Stimulated activated CD4-positive, alpha-beta T cell treated with anti-CD3 and anti-CD28 coated beads, TNF-alpha, amount 100 ng/mL, for 1 hour (primary cell): ENCODE measurements at places on chromosomes 1 and 21.

- DNase-seq, result no peak
Observed at GRCh38 chr21:28674763-28675162, 317.9 kb downstream of the LTN1 start.

- DNase-seq, result no peak
Observed at GRCh38 chr1:230375147-230375546, 51.0 kb downstream of the PGBD5 start.

DNA sequence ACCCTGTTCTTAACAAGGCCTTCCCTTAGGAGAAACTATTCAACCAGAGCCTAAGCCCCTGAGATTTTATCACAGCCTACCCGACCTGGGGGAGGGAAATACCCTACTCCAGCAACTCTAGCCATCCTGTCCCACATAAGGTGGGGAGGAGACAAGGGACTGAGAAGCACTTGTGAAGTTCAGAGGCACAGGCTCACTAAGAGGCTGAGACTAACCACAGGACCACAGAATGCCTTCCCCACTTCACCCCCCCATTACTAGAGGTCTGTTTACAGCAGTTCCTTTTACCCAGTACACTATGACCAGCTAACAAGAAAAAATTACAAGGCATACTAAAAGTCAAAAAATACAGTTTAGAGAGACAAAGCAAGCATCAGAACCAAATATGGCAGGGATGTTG is 86.8 kb downstream of the TEX35 start:
- DNase-seq, result no peak

GRCh38 chr1:6497215-6497866 is 5.9 kb upstream of the PLEKHG5 start:
- DNase-seq, result no peak

- DNase-seq, result no peak
Observed at GRCh38 chr1:231053493-231054162, 13.6 kb upstream of the FAM89A start.

- DNase-seq, result no peak
Observed at GRCh38 chr21:9758141-9758540, 763.2 kb upstream of the TPTE start.

DNA sequence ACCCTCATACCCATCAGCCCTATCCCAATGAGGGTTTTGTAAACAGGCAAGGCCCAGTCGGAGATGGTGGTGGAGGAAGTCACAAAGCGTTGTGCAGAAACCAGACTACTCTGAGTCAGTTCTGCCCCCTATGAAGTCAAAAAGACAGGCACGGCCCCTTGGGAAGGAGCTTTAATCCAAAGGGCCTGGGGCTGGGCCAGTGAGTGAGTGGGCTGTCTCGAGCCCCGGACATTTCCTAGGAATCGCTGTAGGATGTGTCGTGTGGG is 442 bp upstream of the AHCYL1 start:
- no peak for DNase-seq

- DNase-seq, result no peak
Observed at GRCh38 chr1:165507570-165507969, 36.2 kb upstream of the LRRC52 start.

DNA sequence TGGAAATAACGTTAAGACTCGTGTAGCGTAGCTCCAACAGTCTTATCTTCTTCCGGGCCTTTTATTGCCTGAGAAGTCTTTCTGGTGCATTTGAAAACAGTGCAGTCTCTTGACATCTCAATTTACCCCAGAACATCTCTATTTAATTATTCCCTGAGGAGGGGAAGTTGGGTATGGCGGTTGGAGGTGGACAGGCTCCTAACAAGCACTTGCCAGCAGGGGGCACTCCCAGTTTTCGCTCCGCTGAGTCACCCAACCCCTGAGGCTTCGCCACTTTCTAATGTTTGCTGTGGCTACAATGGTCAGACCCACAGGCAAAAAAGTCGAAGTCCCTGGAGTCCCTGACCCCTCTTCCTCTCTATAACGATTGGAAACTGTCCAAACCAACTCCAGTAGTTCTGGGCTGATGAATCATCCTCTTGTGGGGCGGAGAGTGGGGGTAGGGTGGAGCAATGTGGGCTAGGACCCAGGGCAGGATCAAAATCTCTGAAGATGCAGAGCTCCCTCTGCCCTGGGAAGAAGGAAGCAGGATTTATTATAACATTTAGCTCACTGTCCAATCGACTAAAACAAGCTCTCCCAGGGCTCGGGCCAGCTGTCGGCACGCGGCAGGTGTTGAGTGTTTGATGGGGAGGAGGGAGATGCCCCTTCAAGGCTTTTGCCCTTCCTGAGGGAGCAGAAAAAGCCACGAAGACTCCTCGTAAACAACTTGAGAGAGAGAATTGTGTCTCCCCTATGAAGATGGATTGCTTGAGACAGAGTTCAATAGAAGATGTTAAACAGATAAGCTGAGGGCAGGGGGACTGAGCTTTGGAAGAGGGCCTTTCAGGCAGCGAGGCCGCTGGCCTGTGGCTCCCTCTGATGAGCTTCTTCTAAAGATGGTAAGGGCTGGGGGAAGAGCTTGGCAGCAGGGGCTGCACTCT is 85.7 kb downstream of the BRINP2 start:
- no peak for DNase-seq

DNA sequence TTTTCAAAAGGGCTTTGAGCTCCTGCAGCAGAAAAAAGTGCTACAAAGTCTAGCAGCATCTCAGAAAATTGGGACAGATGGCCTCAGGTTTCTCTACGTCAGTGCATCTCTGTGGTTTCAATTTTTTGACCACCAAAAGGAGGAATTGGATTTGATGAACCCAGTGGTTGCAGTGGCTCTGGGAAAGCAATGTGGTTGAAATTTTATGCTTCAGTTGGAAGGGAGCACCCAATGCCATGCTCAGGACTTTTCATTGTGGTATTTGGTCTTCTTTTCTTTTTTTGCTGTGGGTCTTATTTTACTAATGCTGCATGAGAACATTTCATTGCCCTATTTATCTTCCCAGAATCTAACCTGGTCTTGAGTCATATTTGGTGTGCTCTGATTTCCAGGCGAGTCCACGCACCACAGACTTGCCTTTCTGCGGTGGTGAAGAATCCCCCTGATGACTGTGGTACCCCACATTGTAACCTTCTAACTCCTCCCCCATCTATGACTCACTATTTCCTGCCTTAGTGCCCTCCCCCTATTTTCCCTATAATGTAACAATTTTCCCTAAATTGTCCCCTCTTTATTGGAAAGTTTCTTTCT is 56.7 kb downstream of the S1PR1 start:
- DNase-seq, result no peak
